ENCODE measurements at places on chromosomes 6 and 20.
A peak's percentile ranks its signal among the peaks of the same experiment; 100 is the strongest.

- DNase-seq: no peak
Measured at GRCh38 chr20:41081276-41081814, 52.7 kb downstream of the TOP1 start.

GRCh38 chr6:111750153-111750552 is 123.1 kb downstream of the FYN start:
- DNase-seq: no peak

DNA sequence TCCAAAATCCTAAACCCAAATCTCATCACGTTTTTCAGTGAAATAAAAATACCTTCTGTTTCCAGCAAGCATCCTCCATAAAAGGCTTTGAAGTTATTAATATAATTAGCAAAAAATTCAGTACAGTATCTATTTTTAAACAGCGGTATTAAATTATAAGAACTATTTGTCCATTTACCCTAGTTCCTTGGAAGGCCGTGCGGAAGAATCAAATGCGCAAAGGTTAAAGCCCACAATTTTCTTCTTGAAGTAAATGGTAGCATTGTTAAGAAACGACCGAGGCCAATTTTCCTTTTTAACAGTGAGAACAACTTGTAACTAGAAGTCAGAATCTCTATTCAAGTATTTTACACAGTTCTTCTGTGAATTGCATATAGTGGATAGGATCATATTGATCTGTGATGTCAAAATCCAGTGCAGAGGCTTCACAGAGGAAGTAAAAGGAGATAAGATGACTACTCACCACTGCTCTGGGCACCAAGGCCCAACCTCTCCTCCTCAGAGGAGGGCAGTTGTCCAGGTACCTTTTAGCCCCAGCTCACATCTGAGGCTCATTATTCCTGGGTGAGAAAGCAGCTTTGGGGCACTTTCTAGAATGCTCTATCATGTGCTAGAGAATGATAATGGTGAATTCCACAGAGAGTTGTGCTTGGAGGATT is 36.3 kb downstream of the TNFAIP3 start:
- DNase-seq: no peak

- no peak for DNase-seq
Measured at GRCh38 chr20:44054118-44054517, 132.9 kb downstream of the JPH2 start.

DNA sequence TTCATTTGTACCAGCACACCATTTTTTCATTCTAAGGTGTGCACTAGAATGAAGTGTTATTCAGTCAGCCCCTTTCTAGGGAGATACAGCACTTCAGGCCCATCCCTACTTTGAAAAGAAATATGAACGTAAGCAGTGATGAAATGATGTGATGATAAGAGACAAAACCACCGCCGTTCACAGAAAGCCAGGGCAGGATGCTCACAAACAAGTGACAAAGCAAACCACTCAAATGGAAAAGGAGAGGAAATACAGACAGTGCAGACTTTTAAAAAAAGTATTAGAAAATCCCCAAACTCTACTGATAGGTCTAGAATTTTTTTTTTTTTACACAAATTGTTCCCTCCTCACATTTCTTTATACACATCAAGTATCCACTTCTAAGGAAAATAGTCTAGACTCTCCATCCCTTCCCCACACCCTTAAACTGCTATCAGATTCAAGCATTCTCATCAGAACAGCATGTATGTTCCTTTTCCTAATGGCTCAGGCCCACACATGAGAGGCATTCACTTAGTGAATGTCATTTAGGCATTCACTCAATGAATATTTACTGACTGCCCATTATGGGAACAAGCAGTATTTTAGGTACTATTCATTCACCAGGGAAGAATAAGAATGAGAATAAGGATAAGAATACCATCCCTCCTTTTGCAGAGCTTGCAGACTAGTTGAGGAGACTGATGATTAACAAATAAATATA is 243.5 kb downstream of the GMPR start:
- DNase-seq: peak; percentile 80

GRCh38 chr6:125008261-125008703 is 46.0 kb downstream of the RNF217 start:
- DNase-seq: no peak

DNA sequence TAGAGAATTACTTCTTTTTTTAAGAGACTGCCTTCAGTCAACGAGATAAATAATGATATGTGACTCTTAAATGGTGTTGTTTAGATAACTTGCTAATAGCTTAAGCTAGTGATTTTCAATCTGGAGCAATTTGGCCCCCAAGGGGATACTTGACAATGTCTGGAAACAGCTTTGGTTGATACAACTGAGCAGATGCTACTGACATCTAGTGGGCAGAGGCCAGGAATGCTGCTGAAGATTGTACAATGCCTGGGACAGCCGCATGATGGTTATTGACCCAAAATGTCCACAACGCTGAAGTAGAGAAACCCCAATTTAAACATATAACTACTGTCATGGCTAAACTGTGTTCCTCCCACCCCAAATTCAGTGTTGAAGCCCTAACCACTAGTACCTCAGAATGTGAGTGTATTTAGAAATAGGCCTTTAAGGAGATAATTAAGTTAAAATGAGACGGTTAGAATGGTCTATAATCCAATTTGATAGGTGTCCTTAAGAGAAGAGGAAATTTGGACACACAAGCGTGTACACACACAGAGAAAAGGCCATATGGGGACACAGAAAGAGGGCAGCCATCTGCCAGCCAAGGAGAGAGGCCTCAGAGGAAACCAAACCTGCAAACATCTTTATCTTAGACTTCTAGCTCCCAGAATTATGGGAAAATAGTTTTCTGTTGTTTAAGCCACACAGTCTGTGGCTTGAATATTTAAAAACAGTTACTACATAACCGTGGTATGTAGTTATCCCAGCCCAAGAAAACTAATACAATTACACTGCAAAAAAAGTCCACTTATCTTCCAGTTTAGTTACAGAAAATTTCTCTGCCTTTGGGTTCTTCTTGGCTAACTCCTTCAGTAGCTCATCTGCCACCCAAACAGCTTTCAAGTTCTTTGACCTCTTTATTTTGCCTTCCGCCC is 22.2 kb downstream of the RWDD2A start:
- peak; percentile 65 for DNase-seq

DNA sequence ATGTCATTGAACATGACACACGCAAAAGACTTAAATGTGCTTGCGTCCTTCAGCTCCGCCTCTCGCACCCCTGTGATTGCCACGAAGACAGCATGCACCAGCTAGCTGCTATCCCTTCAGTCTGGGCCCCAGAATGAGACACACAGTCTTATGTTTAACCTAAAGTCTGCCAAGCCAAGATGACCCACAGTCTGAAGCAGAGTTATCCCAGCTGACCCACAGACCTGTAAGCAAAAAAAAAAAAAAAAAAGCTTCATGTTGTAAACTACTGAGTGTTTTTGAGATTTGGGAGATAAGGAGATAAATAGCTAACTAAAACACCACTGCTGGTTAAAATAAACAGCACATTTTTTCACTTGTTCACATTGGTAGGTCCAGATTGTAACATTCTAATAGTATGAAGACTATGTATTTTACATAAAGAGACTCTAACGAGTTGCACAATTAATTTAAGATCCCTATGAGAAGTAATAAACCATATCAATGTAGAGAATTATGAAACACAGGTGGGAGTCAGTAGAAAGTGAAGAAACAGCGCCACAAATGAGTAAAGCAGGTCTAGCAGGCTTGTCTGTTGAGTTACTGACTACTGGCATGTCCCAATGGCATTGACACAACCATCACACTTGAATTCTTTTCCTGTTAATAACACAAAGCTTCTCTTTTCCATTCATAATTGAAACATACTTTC is 47.4 kb upstream of the CCDC28A start:
- DNase-seq: no peak

- no peak for DNase-seq
Measured at GRCh38 chr6:118403036-118403435, 145.1 kb upstream of the PLN start.

GRCh38 chr6:39303425-39304153 is 10.6 kb downstream of the KCNK17 start:
- DNase-seq: no peak

DNA sequence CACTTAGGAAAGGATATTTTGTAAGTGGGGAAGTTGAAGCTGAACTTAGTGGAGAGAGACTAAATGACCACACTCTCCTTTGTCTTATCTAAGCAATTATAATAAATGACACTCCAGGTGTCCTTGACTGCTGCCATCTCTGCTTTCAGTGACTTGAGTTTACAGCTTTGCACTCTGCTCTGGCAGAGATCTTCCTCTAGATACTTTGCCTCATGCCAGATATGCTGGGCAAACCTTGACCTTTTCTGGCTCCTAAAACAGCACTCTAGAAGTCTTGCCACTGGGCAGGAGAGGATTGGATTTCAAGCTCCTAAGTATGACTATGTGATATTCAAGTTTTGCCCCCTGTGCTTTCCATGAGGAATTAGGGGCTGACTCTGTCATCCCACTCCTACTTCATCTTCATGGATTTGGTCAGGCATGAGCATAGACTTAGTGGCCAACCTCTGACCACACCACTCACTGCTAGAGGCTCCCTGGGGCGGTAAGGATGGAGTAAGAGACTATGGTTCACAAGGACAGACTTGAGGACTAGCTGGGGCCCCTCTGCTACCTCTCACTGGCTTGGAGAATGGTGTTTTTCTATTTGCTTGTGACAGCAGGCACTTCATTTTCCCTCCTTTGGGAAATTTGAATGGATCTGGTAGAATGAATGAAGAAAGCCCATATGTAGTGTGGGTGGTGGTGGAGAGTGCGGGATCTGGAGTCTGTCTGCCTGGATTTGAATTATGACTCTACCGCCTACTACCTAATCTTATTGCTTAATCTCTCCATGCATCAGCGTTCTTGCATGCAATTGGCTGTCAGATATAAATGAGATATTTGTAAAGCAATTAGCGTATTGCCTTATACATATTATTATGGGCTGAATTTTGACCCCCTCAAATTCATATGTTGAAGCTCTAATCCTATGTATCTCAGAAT is 191.4 kb downstream of the REV3L start:
- DNase-seq: no peak

GRCh38 chr20:16865406-16865805 is 117.2 kb downstream of the OTOR start:
- DNase-seq: no peak

GRCh38 chr6:113630738-113631535 is 226.2 kb upstream of the MARCKS start:
- peak; percentile 18 for DNase-seq

- no peak for DNase-seq
Measured at GRCh38 chr6:3337521-3338350, 79.0 kb downstream of the PSMG4 start.

DNA sequence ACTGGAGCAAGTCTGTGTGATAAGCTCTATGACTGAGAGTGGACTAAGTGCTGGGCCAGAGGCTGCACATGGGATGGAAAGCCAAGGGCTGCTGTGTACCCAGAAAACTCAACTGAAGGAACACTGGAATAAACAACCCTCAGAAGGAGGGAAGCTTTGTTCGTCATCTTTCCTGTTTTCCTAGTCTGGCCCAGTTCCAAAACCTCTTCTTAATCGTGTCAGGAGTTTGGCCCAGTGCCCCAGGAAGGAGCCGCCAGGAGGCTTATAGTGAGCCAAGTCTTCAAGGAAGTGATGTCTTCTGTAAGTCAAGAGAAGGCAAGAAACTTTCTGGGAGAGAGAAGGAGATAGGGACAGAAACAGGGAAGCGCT is 23.3 kb upstream of the TOP1 start:
- DNase-seq: no peak

- no peak for DNase-seq
Measured at GRCh38 chr6:105330913-105331312, 72.0 kb downstream of the PREP start.

DNA sequence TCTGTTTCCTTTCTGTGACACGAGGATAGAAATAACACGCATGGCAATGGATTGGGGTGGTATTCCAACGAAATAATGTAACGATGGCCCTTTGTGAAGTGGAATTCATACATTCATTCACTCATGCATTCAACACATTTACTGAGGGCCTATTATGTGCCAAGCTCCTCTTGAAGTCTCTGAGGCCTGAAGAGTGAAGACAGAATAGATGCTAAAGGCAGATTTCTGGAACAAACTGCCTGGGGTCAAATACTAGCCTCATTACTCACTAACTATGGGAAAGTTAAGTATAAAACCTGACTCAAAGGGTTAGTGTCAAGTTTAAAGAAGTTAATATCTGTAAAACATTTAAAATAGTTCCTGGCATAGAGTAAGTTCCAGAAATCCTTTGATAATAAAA is 279.6 kb upstream of the SULF2 start:
- no peak for DNase-seq

DNA sequence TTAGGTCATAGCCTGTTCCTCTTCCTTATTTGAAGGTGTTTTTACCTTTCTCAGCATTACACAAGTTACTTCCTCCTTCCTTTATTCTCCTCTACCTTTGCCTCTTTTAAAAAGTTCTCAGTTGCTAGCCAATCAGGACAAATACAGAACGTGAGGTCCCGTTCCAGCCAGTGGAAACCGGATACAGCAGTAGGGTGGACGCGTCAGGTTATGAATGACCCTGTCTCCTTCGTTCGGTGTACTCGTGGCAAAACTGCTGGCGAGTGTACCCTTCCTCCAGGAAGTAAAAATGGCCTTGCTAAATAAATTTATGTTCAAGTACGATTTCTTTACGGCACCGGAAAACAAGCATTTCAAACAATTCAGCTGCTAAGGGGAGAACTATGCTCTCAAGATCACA is 77.0 kb upstream of the MLN start:
- DNase-seq: no peak

GRCh38 chr6:158115508-158115907 is 52.6 kb downstream of the SERAC1 start:
- no peak for DNase-seq

DNA sequence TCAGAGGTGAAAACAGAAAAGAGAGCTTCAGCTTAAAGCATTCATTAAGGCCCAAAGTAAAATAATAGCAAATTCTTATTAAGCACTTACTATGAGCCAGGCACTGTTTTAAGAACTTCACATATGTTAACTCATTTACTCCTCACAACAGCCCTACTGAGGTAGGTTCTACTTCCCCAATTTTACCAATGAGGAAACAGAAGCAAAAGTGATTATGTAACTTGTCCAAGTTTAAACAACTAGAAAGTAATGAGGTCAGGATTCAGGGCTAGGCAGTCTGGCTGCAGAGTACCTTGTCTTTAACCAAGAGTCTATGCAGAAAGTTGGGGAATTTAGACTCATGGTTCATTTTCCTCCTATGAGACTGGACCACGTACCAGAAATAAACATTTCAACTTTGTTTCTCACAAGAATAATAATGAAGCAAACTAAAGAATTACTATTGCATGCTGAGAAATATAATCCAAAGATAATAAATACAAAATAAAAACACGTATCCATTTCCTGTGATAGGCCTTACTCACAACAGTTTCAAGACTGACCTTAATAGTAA is 3.8 kb downstream of the COL21A1 start:
- no peak for DNase-seq

- DNase-seq: no peak
Measured at GRCh38 chr6:44540881-44541280, 153.4 kb downstream of the CDC5L start.

Measured in activated CD4-positive, alpha-beta T cell treated with anti-CD3 and anti-CD28 coated beads, Interleukin-2, amount 10 ng/mL, durations not matched to agents 7 days and 5 days (primary cell).